GM23338 (cell line): ENCODE measurements at places on chromosomes 12 and 14. TPM values are rescaled to one million over a fixed set of nuclear protein-coding genes. Genes with fewer than 3 reads are reported as not detected.

The SMIM41 gene
- total RNA-seq: 0.12 and 0.66 TPM in 2 replicates

The GMPR2 gene
- total RNA-seq: 60.6 and 67.0 TPM in 2 replicates

The P2RX7 gene
- total RNA-seq: 0.24 and 0.74 TPM in 2 replicates

The NPFF gene
- total RNA-seq: 0.69 TPM in 1 of 2 replicates, not detected in the other

DNA sequence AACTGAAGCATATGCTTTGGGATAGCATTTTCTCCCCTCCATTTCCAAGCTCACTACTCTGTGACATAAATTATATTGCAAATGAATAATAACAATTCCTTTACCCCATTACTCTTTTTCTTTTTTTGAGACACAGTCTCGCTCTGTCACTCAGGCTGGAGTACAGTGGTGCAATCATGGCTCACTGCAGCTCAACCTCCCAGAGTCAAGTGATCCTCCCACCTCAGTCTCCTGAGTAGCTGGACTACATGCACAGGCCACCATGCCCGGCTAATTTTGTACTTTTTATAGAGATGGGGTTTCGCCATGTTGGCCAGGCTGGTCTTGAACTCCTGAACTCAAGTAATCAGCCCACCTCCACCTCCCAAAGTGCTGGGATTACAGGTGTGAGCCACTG, 49.2 kb upstream of the GTF2A1 start:
- DNase-seq: no peak

DNA sequence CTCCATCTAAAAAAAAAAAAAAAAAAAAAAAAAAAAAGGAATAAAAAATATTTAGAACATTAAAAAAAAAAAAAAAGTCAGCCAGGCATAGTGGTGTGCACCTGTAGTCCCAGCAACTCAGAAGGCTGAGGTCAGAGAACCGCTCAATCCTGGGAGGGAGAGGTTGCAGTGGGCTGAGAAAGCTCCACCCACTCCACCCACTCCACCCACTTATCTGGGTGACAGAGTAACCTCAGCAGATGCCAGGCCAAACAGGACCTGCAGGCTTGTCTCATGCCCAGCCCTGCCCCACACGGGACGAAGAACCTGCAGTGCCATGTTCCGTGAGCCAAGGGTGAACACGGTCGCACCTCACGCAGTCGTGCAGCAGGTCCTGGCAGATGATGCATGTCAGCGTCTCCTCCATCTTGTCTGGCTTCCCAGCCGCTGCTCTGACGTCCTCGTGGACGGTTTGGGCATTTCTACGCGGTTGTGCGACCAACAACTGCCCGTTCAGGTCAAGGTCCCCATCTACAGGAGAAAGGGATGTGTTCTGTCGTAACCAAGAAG, 28.6 kb downstream of the CHFR start:
- no peak for DNase-seq

GRCh38 chr12:103462675-103463074, 33.1 kb downstream of the C12orf42 start:
- DNase-seq: no peak

DNA sequence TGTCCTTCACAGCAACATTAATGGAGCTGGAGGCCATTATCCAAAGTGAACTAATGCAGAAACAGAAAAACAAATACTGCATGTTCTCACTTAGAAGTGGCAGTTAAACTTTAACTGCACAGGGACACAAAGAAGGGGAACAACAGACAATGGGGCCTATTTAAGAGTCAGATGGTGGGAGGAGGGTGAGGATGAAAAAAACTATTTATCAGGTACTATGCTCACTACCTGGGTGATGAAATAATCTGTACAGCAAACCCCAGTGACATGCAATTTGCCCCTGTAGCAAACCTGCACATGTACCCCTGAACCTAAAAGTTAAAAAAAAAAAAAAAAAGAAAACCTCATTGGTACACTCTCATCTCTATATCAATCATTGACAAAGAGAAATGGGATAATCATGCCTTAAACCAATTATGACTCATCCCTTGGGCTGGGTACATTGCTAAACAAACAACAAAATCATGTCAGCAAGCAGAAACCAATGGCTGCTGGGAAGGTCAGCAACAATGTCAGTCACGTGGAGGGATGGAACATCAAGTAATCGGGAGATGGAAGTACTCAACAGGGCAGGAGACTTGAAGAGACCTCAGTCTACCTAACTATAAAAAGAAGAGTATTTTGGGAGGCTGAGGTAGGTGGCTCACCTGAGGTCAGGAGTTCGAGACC, 479.2 kb downstream of the RMST start:
- DNase-seq: no peak

DNA sequence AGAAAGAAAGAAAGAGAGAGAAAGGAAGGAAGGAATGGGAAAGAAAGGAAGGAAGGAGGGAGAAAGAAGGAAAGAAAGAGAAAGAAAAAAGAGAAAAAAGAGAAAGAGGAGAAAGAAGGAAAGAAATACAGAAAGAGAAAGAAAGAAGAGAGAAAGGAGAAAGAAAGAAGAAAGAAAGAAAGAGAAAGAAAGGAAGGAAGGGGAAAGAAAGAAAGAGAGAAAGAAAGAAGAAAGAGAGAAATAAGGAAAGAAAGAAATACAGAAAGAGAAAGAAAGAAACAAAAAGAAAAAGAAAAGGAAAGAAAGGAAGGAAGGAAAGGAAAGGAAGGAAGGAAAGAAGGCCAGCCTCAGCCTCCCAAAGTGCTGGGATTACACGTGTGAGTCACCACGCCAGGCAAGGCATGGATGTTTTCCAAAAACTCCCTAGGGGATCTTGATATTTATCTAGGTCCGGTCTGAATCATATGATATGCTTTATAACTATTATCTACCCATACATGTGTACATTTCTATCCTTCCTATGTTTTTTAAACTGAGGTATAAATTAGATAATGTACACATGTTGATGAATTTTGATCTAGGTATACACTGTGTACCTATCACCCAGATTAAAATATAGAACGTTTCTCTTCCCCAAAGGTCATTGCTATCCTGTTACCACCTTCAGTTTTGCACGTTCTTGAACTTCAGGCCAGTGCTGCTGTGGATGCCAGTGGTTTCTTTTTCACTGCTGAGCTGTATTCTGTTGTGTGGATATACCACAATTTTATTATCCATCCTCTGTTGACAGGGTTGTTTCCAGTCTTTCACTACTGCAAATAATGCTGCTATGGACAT, 177.9 kb downstream of the RBM19 start:
- no peak for DNase-seq

- no peak for DNase-seq
These were observed 18.6 kb downstream of the C12orf75 start for GRCh38 chr12:105349138-105349537.

- no peak for DNase-seq
These were observed 137.1 kb upstream of the VRK1 start for GRCh38 chr14:96660123-96660522.

GRCh38 chr12:127435439-127435838, 831.5 kb upstream of the TMEM132C start:
- DNase-seq: no peak

GRCh38 chr12:93223440-93224426, 154.0 kb upstream of the NUDT4 start:
- DNase-seq: no peak

- DNase-seq: peak; percentile 79
These were observed 6.4 kb upstream of the CCDC60 start for GRCh38 chr12:119328111-119328510.

GRCh38 chr14:105214324-105214915, 33.3 kb upstream of the NUDT14 start:
- no peak for DNase-seq

- peak; percentile 82 for DNase-seq
These were observed 3.4 kb downstream of the CYP46A1 start for GRCh38 chr14:99687284-99688209.

- no peak for DNase-seq
These were observed 31.3 kb downstream of the ERC1 start for GRCh38 chr12:1022032-1022970.

DNA sequence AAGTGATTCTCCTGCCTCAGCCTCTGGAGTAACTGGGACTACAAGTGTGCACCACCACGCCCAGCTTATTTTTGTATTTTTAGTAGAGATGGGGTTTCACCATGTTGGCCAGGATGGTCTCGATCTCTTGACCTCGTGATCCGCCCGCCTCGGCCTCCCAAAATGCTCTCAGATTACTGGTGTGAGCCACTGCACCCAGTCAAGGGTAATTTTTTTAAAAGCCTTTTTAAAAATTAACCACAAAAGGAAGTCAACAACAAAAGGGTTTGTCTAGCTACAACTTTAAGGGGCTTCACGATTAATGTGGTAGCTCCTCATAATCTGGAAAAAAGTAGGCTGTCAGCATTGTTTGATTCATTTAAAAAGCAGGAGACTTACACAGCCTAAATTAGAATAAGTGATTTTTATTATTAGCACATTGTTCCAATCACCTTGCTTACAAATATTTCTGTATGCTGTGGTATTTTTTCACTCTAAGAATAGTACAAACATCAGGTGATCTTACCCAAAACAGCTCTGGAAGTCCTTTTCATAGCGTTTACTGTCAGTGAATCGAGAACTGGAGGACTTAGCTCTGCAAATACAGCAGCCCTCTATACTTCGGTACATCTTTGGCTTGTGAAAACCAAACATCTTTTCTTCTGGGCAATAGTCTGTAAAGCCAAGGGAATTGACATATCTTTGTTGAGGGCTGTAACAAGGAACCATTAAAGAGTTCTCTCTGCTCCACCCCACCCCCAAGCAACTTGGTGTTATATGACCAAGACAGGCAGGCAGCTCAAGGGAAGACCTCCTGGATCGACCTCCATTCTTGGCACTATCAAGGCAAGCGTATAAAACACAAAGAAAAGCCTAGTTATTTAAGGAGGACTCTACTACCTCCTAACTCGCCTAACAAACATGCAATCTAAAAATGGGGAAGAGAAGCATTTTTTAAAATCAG, 28.1 kb downstream of the SINHCAF start:
- no peak for DNase-seq

- DNase-seq: no peak
These were observed 184.1 kb downstream of the PRKD1 start for GRCh38 chr14:29743531-29743930.

DNA sequence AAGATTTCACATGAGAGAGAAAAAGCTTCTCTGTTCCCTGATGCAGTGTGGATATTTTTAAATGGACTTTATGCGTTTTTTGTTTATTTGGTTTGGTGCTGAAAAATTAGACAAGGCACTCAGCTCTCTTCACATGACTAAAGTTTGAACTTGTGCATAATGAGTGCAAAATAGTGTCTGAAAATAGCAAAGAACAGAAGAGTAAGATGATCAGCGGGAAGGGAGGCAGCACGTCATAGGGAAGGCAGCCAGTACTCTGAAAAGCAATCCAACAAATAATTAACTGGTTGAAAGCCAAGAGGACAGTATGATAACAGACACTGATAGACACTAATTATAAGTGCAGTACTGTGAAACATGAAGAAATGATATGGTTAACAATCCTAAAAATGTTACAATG, 46.6 kb upstream of the CDKN3 start:
- no peak for DNase-seq

DNA sequence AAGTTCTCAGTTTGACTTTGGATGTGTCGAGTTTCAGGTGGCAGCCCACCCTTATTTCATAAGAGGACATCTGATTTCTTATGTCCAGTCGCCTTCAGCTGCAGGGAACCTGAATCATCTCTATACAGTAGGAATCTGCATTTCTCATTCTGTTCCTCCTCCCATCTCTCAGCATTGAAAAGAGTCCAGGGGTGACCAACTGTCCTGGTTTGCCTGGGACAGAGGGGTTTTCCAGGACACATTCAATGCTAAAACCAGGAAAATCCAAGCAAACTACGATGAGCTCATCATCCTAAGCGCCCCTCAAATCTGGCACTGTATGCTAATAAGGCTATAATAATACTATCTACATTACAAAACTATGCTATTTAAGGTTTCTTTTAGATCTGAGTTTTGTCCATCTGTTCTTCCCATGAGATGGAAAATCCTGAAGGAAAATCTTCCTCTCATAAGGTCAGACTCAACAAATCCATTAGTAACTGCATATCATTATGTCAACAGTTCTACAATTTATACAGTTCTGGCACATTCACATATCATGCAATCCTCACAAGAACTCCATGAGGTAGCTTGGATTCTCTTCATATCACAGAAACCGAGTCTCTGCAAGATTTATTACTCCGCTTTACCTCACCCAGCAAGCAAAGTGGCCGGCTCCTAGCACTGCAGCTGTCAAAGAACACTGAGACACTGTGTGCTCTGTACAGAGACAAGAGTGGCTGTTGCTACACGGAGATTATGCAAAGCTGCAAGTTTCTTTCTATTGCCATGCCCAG, 15.6 kb upstream of the CALM1 start:
- DNase-seq: no peak

DNA sequence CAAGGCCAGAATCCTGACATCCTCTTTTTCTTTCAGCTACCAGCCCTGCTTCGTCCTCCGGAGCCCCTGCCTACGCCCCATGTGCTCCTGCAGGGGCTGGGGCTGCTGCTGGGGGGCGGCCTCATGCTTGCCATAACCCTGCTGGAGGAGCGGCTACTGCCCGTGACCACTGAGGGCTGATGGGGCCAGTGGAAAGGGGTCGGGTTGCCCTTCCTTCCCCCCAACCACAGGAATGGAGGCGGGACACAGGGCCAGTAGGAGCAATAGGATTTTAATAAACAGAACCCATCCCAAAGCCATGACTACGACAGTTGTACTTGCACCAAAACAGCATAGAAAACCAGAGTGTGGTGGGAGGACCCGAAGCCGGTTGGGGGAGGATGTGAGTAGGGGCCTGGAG, 7.7 kb downstream of the SLC39A5 start:
- peak; percentile 53 for DNase-seq

GRCh38 chr12:55852740-55853139, 10.0 kb upstream of the MMP19 start:
- no peak for DNase-seq

DNA sequence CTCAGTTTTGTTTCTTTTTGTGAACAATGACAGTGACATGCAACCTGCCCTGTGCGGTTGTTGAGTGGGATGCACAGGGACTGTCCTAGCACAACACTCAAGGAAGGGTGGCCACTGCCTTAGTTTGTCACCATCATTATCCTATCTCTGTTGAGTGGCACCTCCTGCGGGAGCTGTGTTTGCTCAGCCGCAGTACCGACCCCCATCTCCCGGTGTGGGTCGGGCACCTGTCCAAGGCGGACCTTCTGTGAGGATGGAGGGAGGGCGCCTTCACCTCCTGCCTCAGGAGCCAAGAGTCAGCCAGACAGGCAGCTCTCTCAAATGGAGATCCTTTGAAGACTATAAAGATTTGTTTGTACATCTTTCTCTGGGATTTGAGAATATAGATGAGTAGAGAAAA, 142.1 kb downstream of the TSPAN9 start:
- no peak for DNase-seq

DNA sequence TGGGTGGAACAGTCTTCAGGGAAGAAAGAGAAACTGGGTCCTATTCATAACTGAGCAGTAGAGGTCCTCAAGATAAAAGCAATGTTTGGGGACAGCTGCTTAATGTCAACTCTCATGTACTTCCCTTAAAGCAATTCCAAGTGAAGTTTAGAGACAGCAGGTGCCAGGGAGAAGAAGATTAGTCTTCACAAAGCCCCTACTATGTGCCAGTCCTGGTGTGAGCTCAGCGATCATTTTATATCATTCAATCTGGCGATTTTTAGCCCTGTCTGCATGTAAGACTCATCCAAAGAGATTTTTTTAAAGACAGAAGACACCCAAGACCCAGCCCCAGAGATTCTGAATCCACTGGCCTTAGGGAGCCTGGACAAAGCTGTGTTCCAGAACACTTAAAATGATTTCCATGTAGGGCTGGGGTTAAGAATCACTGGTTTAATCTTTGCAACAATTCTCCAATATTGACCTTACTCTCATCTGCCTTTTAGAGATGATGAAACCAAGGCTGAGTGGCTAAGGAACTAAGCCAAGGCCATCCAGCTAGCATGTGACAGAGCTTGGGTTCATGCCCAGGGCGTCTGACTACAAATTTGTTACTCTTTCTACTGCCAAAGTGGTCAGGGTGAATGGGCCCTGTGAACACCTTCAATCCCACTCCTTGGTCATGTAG, 404.5 kb upstream of the TBX3 start:
- DNase-seq: no peak
